ENCODE measurements at places on chromosomes 7 and 10.

DNA sequence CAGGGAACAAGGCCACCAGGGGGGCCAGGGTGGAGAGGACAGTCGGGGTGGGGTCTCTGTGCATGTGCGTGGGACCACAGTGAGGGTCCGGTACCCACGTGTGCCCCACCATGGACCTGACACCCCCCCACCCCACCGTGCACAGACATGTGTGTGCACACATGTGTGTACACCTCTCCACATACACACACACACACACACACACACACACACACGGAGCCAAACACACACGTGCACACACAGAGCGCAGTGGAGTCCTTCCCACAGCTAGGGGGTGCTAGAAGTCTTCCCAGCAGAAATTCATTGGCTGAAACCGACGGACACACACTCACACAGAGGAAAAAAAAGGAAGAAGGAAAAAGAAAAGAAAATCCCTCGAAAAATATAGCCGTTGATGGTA is 42.8 kb upstream of the GNA12 start:
- peak; percentile 92 for DNase-seq

DNA sequence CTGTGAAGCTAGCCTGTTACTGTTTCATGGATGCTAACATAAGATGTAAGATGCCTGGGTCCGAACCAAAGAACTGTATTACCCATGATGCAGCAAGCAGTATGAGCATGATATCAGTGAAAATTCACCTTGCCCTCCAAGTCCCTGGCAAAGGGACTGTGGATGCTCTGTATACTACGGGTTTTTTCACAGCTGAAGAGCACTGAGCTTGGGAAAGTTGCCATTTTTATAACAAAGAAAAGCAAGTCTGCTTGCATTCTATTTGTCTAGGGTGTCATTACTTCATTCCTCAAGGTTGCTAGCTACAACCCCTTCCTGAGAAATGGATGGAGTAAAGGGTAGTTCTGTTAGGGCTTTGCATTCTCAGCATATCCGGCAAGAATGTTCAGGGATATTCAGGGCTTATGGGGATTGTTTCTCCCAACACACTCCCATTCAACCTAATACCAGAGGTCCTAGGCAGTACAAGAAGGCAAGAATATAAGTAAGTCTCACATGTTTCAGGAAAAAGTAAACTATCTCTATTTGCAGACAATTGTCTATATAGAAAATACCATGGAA is 5.1 kb upstream of the GPR22 start:
- no peak for DNase-seq

DNA sequence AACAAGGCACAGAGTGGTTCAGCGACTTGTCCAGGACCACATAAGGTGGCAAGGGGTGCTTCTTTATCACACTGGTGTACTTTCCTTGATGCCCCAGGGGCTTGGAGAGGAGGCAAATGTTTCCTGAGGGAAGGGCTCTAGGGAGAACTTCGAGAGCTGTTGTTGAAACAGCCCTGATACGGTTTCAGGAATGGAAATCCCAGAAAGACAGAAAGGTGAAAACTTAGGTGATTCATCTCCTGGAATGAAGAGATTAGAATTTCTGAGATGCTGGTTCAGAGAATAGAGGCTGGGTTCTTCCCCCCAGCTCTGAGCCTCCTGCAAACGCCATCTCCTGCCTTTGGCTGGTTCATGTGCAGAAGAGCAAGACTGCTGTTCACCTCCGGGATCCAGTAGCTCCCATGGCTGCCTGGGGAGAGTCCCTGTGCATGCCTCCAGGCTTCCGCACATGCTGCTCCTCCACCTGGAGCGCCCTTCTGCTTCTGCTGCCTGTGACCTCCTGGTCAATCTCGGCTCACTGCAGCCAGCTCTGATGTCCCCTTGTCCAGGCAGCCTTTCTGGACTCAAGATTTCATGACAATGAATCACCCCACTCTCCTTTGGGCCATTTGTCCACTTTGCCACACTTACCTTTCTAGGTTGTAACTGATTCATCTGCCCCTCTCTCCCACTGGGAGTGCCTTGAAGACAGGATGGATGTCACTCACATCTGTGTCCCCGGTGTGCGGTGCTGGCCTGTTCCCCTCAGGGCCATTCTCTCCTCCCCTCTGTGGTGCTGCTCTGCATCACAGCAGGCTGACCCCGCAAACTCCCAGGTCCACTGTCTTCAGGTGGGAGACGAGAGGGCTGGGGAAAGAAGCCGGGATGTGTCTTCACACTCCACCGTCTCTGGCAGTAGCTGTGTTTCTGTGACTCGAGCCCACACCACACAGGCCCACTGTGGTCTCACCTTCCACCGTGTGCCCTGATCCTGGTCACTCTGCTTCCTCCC is 3.6 kb upstream of the CDH23 start:
- DNase-seq: no peak

DNA sequence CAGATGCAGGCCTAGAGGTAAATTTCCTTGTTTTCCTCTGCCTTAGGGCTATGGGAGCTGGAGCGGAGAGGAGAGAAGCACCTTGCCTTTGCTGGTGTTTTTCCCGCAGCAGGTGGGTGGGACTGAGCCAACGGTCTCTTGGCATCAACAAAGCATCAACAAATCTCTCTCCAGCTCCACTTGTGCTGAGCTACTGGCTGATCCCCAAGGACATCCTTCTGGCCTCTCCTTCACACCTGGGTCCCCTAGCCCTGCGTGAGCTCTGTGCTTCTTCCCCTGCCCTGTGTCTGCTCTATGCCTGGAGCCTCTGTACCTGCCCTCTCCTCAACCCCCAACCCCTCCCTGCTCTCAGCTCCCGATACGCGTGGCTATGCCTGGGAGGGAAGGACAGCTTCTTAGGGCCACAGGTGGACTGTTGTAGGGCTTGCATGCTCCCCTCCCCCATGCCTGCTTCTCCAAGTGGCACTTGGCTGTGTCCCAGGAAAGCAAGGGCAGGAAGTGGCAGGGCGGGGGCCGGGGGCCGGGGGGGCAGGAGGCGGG is 3.2 kb upstream of the CLDN4 start:
- DNase-seq: peak; percentile 72

DNA sequence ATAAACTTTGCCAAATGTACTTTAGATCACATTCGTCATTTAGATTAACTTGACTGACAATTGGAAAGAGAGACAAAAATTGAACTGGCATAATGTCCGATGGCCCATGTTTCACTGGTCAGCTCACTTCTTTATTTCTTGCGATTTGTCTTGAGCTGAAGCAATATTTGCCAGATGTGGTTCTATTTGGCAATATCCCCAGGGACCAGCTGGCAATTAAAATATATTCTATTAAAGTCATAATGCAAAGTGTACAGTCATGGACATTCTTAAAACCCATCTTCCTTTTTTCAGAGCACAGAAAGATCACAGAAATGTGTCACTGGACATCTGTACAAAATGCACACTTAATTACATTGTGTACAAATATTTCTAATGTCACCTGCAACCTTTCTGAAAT is 26.3 kb downstream of the NEBL start:
- DNase-seq: no peak

DNA sequence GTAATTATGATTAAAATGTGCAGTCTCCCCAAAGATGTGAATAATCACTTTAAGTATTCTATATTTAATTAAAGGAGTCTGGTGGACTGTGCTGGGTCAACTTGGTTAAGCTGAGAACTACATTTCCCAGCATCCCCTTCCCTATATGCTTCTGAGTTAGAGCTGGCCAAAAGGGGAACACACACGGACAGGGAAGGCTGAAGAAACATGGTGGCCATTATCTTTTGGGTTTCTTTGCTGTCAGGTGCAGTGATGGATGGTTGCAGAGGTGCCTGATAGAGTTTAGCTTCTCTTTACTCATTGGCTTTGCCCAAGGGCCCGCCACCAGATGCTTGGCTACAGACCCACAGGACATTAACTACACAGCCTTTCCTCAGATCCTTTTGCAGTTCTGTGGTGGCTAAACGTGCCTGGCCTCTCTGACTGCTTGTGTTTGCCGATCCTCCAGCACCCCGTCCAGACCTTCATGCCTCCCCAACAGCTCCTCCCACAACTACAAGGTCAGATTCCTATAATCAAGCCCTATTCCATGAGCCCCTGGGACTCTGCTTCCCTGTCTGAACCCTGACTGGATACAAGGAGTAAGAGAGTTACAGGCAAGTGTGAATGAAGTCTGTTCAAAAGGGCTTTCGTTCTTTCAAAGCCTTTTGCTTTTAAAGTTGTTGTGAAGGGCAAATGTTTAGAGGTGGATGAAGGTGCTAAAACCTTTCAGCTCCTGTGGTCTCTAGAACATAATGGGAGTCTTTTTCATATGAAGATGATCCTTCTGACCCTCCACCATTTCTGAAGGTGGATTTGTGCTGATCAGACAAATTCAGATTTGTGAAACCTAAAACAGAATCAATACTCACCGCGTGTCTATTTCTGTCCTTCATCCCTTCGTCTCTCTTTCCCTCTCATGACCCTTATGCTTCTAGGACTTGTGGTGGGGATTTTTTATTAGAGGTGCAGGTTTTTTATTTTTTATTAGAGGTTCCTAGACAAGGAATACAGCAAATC is 21.5 kb downstream of the BUB3 start:
- DNase-seq: no peak
